ENCODE measurements at places on chromosomes 12 and 14.

DNA sequence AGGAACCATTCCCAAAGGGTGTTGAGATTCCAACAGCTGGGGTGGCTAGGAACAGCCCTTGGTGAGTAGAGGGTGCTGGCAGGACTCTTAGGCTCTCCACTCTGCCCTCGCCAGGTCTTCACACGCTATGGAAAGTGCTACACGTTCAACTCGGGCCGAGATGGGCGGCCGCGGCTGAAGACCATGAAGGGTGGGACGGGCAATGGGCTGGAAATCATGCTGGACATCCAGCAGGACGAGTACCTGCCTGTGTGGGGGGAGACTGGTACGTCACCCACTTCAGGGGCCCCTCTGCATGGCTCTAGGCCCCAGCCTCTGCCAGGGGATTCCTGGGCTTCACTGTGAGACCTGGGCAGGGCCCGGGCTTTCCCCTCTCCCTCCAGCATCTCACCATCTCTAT lies 8.0 kb upstream of the SMARCD1 start:
- no peak for DNase-seq

GRCh38 chr12:105956662-105957457 lies 181.9 kb downstream of the NUAK1 start:
- DNase-seq = no peak

- DNase-seq = no peak
Measured at GRCh38 chr12:68825569-68826217, 17.7 kb downstream of the MDM2 start.

DNA sequence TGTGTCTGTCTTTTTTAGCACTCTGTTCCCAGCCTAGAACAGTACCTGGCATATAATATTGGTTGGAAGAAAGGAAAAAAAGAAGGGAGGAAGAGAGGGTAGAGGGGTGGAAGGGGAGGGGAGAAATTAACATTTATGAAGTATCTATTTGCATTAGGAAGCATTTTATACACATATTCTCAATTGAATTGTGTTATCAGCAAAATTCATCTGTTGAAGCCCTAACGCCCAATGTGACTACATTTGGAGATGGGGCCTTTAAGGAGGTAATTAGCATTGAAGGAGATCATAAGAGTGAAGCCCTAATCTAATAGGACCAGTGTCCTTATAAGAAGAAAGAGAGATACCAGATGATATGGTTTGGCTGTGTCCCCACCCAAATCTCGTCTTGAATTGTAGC lies 30.2 kb upstream of the FICD start:
- DNase-seq = no peak

- DNase-seq = no peak
Measured at GRCh38 chr14:20799892-20800544, 2.6 kb downstream of the RNASE1 start.

GRCh38 chr12:106651552-106651951 lies 68.7 kb downstream of the RFX4 start:
- DNase-seq = no peak

- DNase-seq = no peak
Measured at GRCh38 chr12:128507470-128507869, 240.5 kb downstream of the TMEM132C start.

DNA sequence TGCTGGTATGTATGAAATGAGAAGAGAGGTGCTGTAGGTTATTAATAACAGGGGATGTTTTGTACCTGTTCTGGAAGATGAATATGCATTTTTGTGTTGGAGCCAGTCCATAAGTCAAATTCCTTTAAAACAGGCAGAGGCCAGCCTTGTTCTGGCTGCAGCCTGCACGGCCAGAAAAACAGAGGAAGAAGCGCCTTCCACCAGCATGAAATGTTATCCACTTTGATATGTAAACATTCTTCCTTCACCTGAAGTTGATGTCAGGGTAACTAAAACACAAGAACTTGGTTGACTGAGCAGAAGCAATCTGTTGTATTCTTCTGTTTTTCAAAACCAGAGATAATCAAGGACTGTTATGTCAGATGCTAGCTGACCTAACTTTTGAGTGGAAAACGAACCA lies 237.9 kb upstream of the PLEKHG7 start:
- DNase-seq = no peak

Measured in 8988T (cell line).